ENCODE measurements at places on chromosomes 12 and 14. TPM values are rescaled to one million over a fixed set of nuclear protein-coding genes. Genes with fewer than 3 reads are reported as not detected.

The FSCB gene
- not detected for total RNA-seq

The FBLN5 gene
- 1.6 TPM for total RNA-seq

The RIMBP2 gene
- 47.7 TPM for total RNA-seq

The MTHFD1 gene
- total RNA-seq = 28.5 TPM

The SYCP3 gene
- total RNA-seq = 0.82 TPM

The KLRD1 gene
- total RNA-seq = under 0.01 TPM

The OLR1 gene
- total RNA-seq = 4.1 TPM

The RNASE2 gene
- not detected for total RNA-seq

The FUT8 gene
- 197 TPM for total RNA-seq

The TROAP gene
- total RNA-seq = 2.9 TPM

The KCNC2 gene
- 22.4 TPM for total RNA-seq

The PLEKHG7 gene
- total RNA-seq = not detected

The AJUBA gene
- total RNA-seq = 4.5 TPM

The NKX2-1 gene
- 0.82 TPM for total RNA-seq

The IL31 gene
- total RNA-seq = not detected

The RIPK3 gene
- under 0.01 TPM for total RNA-seq

The LRRK2 gene
- 8.6 TPM for total RNA-seq

Data from frontal cortex (tissue), 4 donors.